Lower lobe of right lung (tissue), 2 donors: ENCODE measurements at places on chromosomes 7 and 10. TPM values are rescaled to one million over a fixed set of nuclear protein-coding genes. Genes with fewer than 3 reads are reported as not detected.

DNA sequence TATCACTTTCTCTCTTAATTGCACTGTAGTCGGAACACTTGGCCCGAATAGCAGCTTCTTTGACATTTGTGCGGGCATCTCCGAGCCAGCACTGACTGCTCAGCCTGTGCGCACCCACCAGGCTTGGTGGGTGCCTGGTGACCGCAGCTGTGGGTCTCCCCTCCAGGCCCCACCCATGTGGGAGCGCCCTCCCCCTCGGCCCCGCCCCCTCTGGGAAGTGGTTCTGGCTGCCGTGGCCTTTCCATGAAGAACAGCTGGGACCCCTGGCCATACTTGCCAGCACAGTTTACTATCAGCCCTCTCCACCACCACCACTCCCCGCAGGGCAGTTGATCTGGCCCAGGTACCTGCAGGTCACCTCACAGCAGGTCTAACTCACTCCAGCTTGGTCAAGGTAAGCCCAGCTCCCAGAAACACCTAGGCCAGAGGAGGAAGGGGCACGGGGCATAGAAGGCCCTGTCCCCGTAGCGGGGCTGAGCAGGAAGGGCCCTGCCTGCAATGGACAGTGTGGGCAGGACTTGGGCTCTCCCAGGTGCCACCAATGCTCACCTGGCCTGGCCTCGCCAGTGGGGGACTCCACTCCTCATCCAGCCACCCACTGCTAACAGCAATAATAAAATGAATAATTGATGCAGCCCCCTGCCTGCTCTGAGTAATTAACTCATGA lies 5.8 kb downstream of the RASGEF1A start:
- DNase-seq: no peak

DNA sequence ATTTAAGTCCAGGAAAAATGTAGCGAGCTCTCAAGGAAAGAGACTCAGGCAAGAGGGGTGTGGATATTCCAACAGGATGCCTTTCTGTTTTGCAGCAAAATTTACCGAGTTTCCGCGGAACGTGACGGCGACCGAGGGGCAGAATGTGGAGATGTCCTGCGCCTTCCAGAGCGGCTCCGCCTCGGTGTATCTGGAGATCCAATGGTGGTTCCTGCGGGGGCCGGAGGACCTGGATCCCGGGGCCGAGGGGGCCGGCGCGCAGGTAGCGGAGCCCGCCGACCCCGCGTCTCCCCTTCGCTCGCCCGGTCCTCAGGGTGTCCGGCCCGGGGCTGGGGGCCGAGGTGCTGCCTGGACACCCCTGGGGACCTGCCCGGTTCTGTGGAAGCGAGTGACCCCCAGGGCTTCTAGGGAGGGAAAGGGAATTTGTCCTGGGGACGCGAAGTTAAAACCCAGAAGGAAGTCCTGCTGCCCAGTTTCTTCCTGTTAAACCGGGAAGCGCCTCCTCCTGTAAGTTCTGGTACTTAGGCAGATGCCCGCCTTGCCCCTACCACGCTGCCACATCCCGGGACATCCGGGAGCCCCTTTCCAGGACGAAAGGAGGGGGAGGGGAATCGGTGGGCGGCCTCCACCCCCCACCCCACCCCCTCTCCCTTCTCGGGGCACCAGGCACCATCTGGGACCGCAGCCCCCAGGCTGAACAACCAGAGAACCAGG lies 2.5 kb downstream of the VSTM2A start:
- no peak for DNase-seq

DNA sequence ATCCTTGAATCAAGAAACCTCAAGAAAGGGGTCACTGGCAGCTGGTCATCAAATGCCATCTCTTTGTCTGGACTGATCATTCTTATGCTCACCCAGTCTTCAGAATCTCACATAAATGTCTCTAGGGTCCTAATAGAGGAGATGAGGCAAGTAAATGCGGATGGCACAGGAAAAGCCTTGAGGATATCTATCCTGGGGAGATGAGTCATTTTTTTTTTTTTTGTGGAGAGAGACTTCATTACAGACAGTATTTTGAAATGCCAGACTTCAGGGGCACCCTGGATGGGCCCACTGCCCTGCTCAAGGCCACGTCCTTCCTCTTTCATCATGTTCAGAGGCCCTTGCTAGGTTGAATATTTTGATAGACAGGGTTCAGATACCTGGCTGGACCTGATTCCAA lies 19.5 kb upstream of the PLPP4 start:
- no peak for DNase-seq

OR9A2 gene
- total RNA-seq: not detected

SLC39A12 gene
- 0.41 TPM for total RNA-seq

DNAJC1 gene
- 32.5 TPM for total RNA-seq
